Tibial artery (tissue), 4 donors: ENCODE measurements at places on chromosomes 13 and 19.

- DNase-seq, result no peak
Observed at GRCh38 chr19:14325863-14326262, 55.4 kb upstream of the ADGRE5 start.

GRCh38 chr19:6543866-6544347, 13.1 kb downstream of the TNFSF9 start:
- no peak for DNase-seq

- DNase-seq, result no peak
Observed at GRCh38 chr19:51181913-51182419, 39.9 kb downstream of the SIGLEC7 start.

DNA sequence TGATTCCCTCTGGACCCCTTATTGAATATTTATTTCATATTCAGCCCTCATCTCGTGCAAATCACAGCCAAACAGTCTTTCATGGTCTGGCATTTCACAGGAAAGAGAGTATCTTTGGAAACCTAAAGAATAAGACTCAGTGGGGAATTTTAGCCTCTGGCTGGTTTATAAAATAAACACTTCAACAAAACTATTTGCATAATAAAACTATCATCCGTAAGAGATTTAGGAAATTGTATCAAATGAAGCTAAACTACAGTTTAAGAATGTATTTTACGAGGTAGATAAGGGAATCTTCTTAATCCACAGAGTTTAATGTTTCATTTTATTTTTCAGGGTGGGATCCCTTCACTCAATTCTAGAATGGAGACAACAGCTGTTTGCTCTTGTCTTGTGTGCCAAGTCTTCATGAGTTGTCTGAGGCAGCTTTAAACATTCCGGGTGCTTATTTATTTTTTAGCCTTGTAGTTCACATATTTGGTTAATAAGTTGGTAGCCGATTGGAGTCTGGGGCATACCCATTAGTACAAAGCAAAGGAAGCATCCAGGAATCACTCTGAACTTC, 634.4 kb upstream of the KLF12 start:
- no peak for DNase-seq

- peak; percentile 96 for DNase-seq
Observed at GRCh38 chr19:11203194-11204075, 6.1 kb upstream of the KANK2 start.

DNA sequence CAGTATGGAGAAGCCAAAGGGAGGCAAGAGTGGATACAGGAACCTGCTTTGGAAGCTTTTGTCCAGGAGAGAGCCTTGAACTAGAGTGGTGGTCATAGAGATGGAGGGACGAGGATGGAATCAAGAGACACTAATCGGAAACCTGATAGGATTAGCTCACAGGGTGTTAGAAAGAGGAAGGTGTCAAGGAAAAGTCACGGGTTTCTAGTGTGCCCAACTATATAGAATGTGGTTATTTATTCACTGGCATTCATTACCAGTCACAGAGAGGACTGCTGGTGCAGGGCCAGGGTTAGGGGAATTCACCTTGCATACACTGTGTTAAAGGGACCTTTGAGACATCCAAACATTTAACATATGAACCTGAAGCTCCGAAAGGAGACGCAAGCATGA, 43.4 kb upstream of the URAD start:
- DNase-seq, result no peak

DNA sequence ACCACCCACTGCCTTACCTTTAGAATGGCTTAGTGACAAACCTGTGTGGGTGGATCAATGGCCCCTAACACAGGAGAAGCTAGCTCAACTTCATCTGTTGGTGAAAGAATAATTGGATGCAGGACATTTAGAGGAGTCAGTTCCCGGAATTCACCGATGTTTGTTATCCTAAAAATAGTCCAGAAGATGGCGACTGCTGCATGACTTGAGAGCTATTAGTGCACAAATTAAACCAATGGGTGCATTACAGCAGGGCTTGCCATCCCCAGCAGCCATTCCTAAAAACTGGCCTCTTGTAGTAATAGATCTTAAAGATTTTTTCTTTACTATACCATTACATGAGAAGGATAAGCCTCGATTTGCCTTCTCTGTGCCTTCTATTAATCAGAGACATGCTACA, 46.8 kb upstream of the ZNF726 start:
- DNase-seq, result no peak

DNA sequence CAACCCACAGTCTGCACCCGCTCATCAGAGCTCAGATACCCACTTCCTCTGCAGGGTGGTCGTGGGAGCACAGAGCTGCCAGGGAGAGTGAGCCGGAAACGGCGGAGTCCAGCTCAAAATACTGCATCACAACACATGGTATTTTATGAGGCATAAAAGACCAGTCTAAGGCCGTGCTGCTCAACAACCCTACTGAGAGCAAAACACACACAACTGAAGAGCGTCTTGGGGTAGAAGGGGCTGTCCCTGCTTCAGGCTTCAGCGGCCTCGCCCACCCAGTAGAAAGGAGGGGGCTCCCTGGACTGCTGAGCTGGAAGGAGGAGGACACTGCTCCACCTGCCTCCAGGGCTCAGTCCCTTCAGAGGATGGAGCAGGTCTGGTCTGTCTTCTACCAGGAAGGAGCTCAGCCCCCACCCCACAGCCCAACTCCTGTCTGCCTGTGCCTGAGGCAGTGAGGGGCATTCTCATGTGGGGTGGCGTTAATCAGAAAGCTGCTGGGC, 36.9 kb downstream of the NAXD start:
- DNase-seq, result no peak

DNA sequence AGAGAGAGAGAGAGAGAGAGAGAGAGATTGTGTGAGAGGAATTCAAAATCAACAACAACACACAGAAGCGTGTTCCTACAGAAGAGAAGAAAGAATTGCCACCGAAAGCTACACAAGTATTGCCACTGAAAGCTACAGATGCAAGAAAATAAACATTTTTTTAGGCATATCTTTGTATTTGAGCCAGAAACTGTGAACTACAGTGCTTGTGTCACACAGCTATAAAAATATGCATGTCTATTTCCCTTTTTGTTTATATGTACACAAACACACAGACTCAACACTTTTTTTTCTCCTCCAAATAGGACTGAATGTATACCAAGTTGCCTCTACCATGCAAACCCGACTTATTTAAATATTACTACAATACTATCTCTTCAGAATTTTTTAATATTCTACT, 290.4 kb downstream of the SLITRK5 start:
- DNase-seq, result no peak

GRCh38 chr19:52694921-52695320, 39.9 kb downstream of the ZNF611 start:
- no peak for DNase-seq

DNA sequence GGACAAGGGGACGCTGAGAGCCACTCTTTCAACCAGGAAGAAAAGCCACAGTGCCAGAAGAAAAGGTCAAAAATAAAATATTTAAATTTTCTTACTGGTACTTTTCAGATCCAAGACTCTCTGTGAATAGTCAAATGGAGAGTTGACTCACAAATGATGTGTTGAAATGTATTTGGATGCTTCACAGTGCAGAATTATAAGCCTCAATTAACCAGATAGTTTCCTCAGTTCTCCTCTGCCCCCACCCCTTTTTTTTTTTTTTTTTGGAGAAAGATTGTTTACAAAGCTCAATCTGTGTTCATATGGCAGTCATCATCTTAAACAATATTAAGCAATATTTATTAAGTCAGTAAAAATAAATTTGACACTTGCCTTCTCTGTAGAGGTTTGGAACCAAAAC, 470.8 kb downstream of the FGF9 start:
- DNase-seq, result no peak

- no peak for DNase-seq
Observed at GRCh38 chr19:13198634-13199033, 48.4 kb downstream of the IER2 start.

DNA sequence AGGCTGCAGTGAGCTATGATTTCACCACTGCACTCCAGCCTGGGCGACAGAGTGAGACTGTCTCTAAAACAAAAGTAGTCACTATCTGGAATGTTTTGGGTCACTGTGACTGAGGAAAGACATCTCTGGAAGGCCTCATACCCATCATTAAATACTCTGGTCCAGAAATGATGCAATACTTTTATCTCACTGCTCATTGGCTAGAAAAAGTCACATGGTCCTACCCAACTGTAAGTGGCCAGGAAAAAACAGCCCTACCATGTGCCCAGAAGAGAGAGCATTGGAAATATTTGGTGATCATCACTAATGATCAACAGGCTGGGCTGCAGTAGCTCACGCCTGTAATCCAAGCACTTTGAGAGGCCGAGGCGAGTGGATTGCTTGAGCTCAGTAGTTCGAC, 29.8 kb downstream of the PNPLA6 start:
- DNase-seq, result no peak

DNA sequence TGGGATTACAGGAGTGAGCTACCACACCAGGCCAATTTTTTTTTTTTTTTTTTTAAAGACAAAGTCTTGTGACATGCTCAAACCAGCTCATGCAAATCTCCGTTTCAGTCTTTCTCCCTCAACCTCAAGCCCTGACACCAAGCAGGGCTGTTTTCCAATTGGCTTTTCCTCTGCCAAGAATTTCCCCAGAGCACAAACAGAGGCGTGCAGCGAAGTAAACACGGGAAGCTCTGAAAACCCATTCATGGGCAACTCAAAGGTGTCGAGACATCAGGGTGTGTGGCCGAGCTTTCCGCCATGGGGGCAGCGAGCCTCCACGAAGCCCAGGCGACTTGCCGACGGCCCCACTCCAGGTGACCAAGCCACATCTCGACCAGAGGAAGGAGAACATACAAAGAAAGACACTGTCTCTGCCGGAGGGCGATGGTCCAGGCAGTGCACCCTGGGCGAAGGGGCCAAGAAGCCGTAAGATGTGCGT, 70.0 kb downstream of the INSR start:
- DNase-seq, result peak; percentile 52

GRCh38 chr19:7427944-7428343, 60.9 kb downstream of the PEX11G start:
- no peak for DNase-seq

GRCh38 chr13:89082623-89083022, 1411.5 kb downstream of the SLITRK5 start:
- no peak for DNase-seq

DNA sequence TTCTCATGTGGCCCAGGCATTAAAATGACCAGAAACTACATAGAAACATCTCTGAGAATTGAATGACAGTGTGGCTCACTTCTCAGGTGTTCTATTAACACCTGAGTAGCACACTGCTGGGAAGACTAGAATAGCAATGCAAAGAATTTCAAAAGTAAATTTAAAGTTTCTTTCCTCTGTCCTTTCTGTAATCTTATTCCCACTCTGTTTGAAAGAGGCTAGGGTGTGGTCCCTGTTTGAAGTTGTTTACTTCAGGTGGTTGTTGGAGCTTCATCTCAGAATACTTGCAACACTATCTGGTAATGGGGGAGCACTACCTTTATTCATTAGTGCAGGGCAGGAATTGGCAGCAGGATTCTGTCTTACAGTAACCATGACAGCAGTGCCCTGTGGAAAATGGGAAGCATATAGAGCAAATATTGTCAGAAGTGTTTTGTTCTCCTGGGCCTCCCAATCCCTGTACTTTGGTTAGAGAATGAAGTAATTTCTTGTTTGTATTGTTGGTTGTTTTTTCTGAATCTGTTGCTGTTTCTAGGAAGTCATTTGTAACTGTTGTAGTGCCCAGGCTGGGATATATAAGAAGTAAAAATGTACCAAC, 1210.2 kb upstream of the ATXN8OS start:
- no peak for DNase-seq

GRCh38 chr19:5145521-5146511, 176.9 kb downstream of the KDM4B start:
- peak; percentile 59 for DNase-seq

- no peak for DNase-seq
Observed at GRCh38 chr19:40530091-40530901, 46.4 kb upstream of the SHKBP1 start.

DNA sequence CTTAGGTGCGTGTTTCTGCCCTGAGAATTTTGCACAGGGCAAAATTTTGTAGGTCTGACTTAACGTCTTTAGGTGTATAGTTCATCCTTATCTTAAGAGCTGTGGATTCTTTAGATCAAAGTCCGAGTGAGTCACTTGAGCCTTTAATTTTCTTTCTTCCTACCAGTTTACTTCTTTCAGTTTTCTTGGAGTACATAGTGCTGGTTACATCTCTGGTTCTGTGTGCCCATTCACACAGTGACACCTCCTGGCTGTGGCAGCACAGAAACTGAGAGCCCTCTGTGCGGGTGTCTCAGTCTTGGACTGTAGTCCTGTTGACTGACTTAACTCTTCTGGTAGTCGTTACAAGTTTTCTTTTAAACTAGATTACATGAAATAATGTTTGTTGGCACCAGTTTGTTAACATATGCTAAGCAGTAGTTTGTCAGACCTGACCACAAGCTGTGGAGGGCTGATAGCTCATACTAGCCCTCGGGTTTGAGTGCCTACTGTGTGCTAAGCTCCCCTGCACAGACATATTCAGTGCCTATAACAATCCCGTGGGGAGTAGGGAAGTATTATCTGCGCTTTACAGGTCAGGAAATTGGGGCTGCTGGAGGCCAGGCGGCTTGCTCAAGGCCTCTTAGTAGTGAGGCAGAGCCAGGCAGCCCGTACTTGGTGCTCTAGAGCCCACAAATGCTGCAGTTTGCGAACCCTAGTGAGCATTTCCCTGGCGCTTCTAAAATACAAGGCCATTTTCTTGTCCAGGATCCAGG, 1.6 kb downstream of the GATAD2A start:
- no peak for DNase-seq

GRCh38 chr13:52158629-52159158, 703 bp downstream of the NEK3 start:
- peak; percentile 45 for DNase-seq

DNA sequence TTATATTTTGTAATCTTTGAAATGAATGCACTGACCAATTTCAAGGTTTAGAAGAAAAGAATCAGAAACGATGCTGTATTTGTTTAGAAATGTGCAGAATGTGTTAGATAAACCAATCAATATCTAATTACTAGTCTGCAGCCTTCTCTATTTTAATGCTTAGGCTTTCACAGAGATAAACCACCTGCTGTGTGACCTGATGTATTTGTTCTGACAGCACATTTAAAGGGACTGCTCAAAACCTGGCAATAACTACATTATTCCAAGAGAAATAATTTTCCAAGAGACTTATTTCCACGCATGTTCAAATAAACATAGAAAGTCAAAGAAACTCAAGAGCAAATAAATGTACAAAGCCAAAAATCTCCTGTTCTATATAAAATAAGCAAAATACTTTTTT, 641.6 kb upstream of the PCDH20 start:
- no peak for DNase-seq

- no peak for DNase-seq
Observed at GRCh38 chr13:64778002-64778401, 2452.1 kb downstream of the PCDH9 start.

- no peak for DNase-seq
Observed at GRCh38 chr13:76527041-76527440, 359.2 kb downstream of the KCTD12 start.

- no peak for DNase-seq
Observed at GRCh38 chr13:74555651-74556420, 421.6 kb upstream of the KLF12 start.
